ENCODE measurements at places on chromosomes 4 and X.
A peak's percentile ranks its signal among the peaks of the same experiment; 100 is the strongest.

DNA sequence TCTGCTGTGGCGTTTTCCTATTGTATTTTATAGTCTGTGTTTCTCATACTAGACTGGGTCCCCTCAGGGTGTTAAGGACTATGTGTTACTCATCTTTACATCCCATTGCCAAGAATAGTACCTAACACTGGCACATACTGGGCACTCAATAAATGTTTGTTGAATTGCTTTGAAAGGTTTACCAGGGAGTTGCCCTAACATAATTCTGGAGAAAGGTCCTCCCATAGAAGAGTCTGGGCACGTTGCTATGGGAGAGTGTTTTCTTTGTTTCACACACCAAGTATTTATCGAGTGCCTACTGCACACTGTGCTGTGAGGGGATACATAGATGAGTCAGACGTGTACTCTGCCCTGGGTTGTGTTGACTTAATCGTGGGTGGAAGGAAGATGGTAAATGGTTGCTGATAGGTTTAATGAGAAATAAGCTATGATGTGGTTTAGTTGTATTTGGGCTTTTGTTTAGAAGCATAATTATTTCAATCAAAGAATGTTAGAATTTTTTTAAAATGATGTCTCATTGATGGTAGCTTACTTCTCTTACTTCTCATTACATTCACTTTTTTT lies 42.9 kb downstream of the AFF1 start:
- no peak for DNase-seq

- no peak for DNase-seq
These were observed 117.9 kb downstream of the STIM2 start for GRCh38 chr4:26978387-26979053.

- no peak for DNase-seq
These were observed 31.5 kb downstream of the NOP14 start for GRCh38 chr4:2931512-2932301.

- no peak for DNase-seq
These were observed 107.5 kb downstream of the VSIG4 start for GRCh38 chrX:65932173-65933084.

DNA sequence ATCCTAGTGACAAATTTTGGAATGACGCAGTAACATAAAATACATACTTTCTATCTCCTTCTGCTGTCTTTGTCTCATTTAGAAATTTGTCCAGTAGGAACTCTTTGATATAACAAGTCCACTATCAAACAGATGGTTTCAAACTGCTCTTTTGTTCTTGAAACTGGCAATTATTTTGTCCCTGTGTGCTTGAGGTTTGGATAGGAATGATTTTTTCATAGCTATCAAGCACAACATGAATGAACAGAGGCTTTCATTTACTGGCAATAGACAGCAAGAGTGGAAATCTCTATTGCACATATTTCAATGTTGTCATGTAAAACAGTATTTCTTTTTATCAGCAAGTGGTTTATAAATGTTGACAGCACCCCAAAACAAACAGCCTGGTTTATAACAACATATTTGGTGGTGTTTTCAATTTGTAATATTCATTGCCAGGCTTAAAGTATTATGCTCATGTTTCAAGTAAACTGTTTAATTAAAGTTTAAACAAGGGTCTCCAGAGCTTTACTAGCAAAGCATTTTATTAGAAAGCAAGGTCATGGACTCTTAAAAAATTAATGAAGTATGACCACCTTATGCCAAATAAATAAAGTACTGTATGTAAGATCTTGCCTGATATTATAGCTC lies 60.0 kb downstream of the TIGD2 start:
- no peak for DNase-seq

DNA sequence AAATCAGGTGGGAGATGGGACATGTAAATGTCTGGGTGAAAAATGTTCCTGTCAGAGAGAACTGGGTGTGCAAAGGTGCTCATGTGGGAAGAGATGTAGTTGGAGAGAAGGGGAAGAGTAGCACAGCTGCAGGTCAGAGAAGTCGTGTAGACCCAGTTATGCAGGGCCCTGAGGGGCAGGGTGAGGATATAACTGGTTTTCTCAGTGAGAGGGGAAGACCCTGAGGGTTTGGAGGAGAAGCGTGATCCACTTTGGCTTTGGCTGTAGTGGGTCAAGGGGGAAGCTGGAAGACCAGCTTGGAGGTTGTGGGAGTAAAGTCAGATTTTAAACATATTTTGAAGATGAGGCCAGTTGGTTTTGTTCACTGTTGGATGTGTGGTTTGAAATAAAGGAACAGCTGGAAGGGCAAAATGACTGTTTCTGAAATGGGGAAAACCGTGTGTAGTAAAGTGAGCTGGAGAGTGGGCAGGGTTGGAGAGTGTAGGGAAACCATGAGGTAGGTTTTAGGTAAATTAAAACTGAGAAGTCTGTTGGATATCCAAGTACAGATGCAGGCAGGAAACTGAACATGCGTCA lies 44.2 kb downstream of the NAP1L5 start:
- no peak for DNase-seq

DNA sequence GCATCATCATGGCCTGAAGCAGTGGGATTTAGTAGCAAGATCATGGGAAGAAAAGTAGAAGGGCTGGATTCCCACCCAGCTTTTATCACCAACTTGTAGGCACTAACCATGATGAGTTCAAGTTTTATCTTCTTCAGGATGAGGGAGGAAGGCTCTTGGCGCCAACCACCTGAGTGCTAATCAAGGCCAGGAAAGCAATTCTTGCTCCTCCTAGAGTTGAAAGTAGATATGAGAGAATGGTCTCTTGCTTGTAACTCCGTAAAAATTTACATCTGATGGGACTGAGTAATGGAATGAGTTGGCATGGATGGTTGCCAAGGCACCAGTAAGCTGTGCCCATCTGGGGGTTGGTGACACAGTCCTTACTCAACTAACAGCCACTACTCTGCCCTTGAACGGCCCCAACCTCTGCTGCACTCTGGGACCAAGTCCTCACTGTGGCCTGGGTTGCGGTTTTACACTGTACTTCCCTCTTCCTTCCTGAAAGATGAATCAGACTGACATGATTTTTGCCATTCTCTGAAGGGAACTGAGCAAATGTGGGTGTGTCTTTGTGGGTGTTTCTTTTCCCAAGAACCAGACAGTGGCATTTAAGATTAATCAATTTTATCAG lies 39.4 kb upstream of the NDP start:
- no peak for DNase-seq

DNA sequence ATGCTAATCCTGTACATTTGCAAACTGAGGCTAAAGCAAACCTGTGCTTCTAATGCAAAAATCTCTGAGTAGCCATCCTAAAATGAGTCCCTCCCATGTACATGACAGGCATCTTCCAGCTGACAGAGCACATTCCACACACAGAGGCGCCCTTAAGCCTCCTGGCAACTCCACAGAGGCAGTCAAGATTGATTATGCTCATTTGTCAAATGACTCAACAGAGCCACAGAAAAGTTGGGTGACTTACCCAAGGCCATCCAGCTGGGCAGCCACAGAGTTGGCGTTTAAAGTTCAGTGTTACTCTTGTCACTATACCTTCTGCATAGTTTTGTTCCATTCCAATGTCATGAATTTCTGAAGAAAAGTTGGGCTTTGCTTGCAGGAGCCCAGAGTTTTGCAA lies 394.6 kb upstream of the FGF13 start:
- no peak for DNase-seq

GRCh38 chrX:135974279-135974856 lies 580 bp upstream of the MMGT1 start:
- peak; percentile 35 for DNase-seq
